Placental pericyte (primary cell): ENCODE measurements at places on chromosomes 7 and 10. TPM values are rescaled to one million over a fixed set of nuclear protein-coding genes. Genes with fewer than 3 reads are reported as not detected.

Gene GRM8
- total RNA-seq = 0.29 TPM in 1 of 2 replicates, not detected in the other

Gene HPSE2
- total RNA-seq = 0.22 and 4.0 TPM in 2 replicates

Gene HECW1
- total RNA-seq = 3.7 and 5.9 TPM in 2 replicates

Gene TUBAL3
- not detected in 2 replicates for total RNA-seq

Gene PDE6C
- not detected in 2 replicates for total RNA-seq

Gene LHFPL3
- not detected in 2 replicates for total RNA-seq

Gene DOCK1
- total RNA-seq = 70.0 and 84.5 TPM in 2 replicates

Gene IL6
- 64.7 and 659 TPM in 2 replicates for total RNA-seq

Gene DHTKD1
- 34.6 and 36.4 TPM in 2 replicates for total RNA-seq

Gene NUTM2A
- total RNA-seq = 0.66 and 0.86 TPM in 2 replicates

Gene ACTL6B
- not detected in 2 replicates for total RNA-seq

Gene CDCA7L
- 32.8 and 44.0 TPM in 2 replicates for total RNA-seq

Gene H2BK1
- not detected in 2 replicates for total RNA-seq

Gene LBX1
- total RNA-seq = not detected in 2 replicates

Gene IL2RA
- total RNA-seq = not detected in 2 replicates

Gene CCDC7
- total RNA-seq = 7.4 and 22.9 TPM in 2 replicates

Gene NKX1-2
- not detected in 2 replicates for total RNA-seq

Gene ZNF775
- total RNA-seq = 4.2 and 6.7 TPM in 2 replicates

Gene CHST15
- total RNA-seq = 6.3 and 15.9 TPM in 2 replicates

Gene VPS37D
- total RNA-seq = 2.0 and 3.5 TPM in 2 replicates
